ENCODE measurements at places on chromosomes 11 and 22.

DNA sequence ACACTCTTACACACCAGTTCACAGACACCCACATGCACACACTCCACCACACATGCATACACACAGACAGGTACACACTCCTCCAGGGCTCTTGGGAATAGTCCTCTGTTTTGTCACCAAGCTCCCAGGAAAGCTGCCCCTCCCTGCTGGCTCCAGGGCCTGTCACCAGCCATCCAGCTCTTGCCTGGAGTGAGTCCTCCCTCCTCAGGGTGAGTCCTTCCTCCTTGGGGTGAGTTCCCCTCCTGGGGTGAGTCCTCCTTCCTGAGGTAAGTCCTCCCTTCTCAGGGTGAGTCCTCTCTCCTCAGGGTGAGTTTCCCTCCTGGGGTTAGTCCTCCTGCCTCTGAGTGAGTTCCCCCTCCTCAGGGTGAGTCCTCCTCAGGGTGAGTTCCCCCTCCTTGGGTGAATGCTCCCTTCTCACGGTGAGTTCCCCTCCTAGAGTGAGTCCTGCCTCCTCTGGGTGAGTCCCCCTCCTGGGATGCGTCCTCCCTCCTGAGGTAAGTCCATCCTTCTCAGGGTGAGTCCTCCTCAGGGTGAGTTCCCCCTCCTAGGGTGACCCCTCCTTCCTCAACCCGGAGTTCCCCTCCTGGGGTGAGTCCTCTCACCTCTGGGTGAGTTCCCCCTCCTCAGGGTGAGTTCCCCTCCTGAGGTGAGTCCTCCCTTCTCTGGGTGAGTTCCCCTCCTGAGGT is 100.6 kb upstream of the FGF3 start:
- DNase-seq, result no peak

GRCh38 chr11:43737201-43737590 is 56.7 kb downstream of the HSD17B12 start:
- no peak for DNase-seq

- no peak for DNase-seq
Measured at GRCh38 chr11:92692826-92693546, 276.5 kb upstream of the MTNR1B start.

- DNase-seq, result no peak
Measured at GRCh38 chr11:120207512-120207911, 3.3 kb upstream of the OAF start.

DNA sequence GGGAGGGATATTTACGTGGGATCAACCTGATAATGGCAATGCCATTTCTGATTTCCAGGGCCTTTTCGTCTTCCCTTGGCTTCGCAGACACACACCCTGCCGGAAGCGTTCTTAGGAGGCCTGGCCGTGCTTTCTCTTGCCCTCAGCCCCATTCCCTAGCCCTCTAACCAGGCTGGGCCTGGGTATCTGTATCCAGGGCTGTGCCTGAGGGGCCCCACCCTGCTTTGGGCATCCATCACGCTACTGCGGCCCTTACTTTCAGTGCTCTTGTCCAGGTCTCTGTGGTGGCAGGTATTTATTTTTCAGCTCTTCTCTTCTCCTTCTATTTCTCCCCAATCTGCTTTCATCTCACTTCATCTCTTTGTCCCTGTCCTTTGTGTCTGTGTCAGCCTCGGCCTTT is 105.0 kb downstream of the ZBTB16 start:
- no peak for DNase-seq

DNA sequence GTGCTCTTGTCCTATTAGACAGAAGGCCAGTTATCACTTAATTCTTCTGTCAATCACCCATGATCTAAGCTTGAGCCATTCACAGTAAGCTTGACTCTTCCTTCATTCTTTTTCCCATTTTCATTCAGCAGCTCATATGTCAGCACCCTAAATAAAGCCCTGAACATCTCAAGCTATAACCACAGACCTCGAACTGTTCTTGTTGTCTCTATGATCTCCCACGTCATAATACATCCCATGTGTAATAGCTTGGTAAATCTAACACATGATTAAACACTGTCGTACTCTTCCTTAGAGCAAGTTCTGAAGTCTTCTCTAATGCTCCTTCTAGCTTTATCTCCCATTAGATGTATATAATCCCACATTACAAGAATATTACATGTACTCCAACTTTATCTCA is 14.4 kb downstream of the MUC15 start:
- DNase-seq, result no peak

- DNase-seq, result no peak
Measured at GRCh38 chr11:75557666-75558494, 4.2 kb upstream of the SERPINH1 start.

GRCh38 chr11:127993281-127993680 is 594.1 kb downstream of the ETS1 start:
- DNase-seq, result no peak

DNA sequence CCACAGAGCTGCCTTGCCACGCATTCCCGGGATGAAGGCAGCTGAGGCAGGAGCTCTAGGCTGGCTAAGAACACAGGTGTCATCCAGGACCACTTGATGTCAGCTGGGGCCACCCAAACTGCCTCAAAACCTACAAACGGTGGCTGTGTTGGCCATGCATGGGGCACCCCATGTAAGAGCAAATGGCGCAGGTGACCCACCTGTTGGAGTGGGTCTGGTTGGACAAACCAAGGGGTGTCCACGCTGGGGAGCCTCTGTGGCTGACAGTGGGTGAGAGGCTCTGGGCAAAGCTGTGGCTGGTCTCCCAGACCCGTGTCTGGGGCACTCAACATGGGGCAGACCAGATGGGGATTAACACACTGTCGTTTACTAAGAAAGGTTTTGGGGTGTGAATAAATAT is 19.0 kb upstream of the SYT8 start:
- no peak for DNase-seq

- DNase-seq, result no peak
Measured at GRCh38 chr11:75547617-75548058, 14.4 kb upstream of the SERPINH1 start.

GRCh38 chr11:8248786-8249185 is 14.9 kb downstream of the LMO1 start:
- no peak for DNase-seq

- no peak for DNase-seq
Measured at GRCh38 chr11:91810871-91811270, 413.7 kb upstream of the FAT3 start.

All from activated naive CD8-positive, alpha-beta T cell treated with anti-CD3 and anti-CD28 coated beads, Interleukin-2, amount 50 U/mL, for 16 hours (primary cell).